Activated effector memory CD4-positive, alpha-beta T cell treated with Interleukin-2 at 50 U/mL for 16 hours (primary cell): ENCODE measurements at places on chromosomes 4 and X.

DNA sequence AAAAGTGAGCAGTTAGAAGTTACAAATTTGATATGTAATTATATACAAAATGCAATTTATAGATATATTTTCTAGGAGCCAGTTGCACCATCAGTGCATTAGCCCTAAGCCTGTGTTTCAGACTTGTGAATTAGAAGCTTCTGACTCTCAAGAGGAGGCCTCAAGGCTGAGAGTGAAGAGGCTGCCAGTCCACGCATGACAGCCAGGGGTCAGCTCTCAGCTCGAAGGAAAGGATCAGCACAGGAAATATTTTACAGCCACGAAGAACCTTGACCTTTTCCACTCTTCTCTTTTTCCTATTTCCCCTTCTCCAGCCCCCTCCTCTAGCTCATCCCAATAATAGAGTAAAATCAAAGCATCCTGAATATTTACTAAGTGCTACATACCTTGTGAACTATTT lies 642.4 kb downstream of the TRIML1 start:
- no peak for DNase-seq

- DNase-seq = no peak
Observed at GRCh38 chr4:144374065-144374464, 233.5 kb upstream of the GYPA start.

DNA sequence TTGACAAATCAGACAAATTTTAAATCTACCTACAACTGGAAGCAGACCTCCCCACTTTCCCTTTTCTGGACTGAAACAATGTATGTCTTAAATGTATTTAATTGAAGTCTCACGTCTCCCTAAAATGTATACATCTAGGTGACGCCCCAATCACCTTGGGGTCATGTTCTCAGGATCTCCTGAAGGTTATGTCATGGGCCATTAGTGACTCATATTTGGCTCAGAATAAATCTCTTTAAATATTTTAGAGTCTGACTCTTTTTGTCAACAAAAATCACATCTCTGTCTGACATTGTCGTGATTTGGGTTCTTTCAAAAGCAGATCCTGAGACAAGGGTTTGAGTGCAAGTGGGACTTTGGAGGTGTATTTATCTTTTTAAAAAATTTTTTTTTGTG lies 26.2 kb upstream of the BOD1L1 start:
- no peak for DNase-seq

DNA sequence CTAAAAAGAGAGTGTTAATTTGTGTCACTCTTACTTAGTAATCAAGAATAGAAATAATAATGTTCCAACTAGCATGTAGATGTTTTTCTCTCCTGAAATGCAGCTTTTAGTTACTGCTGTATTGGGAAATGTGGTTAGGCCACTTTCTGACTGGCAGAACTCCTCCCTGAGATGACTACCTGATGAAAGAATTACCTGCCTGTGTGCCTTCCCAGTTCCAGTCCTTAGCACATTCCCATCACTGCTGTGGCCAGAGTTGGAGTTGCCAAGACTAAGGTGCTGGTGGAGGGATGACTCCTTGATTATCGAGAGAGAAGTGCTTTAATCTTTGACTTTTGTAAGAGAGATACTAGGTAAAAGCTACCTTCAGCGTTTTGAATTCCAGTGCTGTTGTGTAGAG lies 9.5 kb downstream of the GAB1 start:
- no peak for DNase-seq

- no peak for DNase-seq
Observed at GRCh38 chrX:96556886-96557285, 127.8 kb upstream of the DIAPH2 start.

- DNase-seq = no peak
Observed at GRCh38 chrX:131951166-131951565, 71.9 kb upstream of the STK26 start.

GRCh38 chr4:1296324-1297022 lies 6.8 kb downstream of the MAEA start:
- no peak for DNase-seq

DNA sequence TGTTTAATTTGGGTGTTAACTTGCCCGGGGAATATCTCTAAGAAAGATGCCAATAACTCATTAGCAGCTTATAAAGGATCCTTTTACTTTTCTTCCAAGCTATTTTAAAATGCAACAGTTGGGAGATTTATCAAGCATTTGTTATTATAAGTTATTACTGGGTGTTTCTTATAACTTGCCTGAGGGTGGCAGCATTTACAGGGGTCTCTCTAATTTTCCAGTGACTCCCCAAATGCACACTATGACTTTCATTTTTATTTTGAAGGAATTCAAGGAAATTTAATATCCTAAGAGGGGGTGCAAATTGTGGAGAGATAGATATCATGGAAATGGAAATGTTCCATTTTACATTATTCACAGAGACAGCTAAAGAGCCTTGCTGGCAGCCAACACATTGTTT lies 138.0 kb downstream of the PDGFRA start:
- no peak for DNase-seq

DNA sequence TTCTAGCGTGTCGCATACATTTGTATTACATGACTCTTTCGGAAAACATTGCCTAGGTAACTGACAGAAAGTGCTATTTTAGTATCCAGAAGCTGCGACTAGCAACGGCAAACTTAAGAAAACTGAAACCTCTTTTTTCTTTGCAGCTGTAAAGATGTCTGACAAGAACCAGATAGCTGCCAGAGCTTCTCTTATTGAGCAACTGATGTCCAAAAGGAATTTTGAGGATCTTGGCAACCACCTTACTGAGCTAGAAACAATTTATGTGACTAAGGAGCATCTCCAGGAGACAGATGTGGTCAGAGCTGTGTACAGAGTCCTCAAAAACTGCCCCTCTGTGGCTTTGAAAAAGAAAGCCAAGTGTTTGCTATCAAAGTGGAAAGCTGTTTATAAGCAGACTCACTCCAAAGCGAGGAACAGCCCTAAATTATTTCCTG lies 9.4 kb downstream of the TCEANC start:
- DNase-seq = no peak

DNA sequence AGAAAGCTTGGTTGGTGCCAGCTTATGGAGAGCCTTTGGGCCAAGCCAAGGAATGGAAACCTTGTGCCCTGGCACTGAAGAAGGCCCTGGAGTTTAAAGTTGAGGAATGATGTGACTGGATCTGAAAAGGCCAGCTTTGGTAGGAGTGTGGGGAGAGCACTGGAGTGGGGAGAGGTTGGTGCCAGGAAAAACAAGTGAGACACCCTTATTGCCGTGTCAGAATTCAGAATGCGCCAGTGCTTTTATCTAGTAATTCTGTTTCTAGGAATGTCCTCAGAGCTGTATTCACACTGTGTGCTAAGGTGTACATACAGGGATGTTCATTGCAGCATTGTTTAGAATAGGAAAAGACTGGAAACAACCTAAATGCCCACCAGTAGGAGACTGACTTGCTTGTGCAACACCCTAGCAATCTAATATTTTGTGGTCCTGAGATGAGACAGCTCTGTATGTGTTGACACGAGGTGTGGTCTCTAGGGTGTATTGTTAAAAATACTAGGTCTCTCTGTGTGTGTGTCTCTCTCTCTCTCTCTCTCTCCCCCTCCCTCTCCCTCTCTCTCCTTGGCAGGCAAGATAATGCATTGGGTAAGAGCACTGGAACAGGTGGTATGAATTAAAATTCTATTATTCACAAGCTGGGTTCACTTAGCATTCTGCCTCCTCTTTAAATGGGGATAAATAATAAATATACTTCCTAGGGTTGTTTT lies 107.8 kb downstream of the GATB start:
- no peak for DNase-seq

GRCh38 chr4:182010876-182011275 lies 232.3 kb upstream of the TENM3 start:
- no peak for DNase-seq

GRCh38 chr4:74188912-74189311 lies 31.0 kb downstream of the MTHFD2L start:
- no peak for DNase-seq

- no peak for DNase-seq
Observed at GRCh38 chrX:51496501-51497291, at the start of gene NUDT11. Gene NUDT11, minus strand, starts transcription at chrX:51496592. Its CDS starts 148 bp downstream, at chrX:51496444.

GRCh38 chrX:153651540-153652079 lies 4.6 kb downstream of the DUSP9 start:
- no peak for DNase-seq

GRCh38 chr4:17098996-17099395 lies 200.6 kb upstream of the LDB2 start:
- no peak for DNase-seq

DNA sequence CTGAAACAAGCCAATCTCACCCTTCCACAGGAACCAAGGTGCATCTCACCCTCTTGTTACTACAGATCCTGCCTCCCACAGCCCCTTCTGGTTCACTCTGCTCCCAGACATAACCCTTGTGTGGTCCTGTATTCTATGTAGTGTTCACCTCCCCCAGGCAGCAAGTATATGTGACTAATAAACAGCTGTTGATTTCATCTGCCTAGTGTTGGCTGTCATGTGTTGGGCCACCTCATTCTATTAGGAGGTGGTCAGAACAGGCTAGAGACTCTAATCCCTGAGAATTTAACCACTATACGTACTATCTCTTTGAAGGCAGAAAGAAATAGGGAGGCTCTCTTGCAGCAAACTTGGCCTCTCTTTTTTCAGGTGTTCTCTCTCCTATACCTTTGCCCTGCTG lies 134.3 kb upstream of the RPL34 start:
- no peak for DNase-seq

DNA sequence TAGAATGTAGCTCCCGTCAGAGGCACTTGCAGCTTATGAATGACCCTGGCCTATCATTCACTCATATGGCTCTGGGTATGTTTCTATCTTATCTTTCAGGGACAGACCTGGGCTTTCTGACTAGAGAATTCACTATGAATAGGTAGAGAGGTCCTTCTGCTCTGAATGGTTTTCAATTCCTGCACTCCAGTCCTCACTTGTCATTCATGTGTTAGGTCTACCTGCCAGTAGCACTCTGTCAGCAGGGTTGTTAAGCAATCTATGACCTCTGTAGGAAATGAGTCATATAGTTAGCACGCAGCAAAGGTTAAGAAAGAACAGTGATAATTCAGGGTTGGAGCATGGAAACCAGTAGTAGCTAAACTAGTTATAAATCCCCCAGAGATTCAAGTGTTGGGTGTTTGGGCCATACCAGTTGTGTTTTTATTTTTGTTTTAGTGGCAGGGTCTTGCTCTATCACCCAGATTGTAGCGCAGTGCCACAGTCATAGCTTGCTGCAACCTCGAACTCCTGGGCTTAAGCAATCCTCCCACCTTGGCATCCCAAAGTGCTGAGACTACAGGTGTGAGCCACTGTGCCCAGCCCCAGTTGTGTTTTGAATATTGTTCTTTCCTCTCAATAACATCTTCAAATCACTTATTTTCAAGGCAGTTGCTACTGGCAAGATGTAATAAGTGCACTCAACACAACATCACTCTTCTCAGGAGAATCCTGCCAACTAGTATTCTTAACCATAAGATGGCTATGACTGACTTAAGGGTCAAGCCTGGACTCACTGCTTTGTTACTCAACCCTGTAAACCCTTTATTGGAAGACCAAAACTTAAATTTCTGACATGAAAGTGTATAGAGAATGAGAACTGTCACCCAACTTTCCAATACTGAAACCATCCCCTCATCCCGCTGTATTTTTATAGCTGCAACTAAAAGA lies 25.1 kb downstream of the ARL13A start:
- DNase-seq = no peak

DNA sequence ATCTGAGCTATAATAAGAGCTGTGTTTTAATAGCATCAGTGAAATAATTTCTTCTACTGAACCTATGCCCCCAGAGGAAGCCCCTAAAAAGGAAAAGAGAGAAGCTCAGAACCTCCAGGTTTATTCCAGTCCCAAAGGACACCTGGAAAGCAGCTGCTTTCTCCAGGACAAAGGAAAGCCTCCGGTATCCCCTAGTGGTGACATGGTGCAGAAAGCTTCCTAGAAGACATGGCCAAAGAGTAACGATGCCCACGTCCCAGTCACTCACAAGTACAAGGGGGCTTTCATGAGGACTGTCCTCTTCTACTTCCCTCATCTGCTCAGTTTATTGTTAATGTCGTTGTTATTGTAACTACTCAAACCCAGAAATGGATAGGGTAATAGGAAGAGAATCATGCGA lies 343.9 kb downstream of the UNC5C start:
- no peak for DNase-seq

GRCh38 chr4:151955721-151956380 lies 195.0 kb upstream of the GATB start:
- no peak for DNase-seq

DNA sequence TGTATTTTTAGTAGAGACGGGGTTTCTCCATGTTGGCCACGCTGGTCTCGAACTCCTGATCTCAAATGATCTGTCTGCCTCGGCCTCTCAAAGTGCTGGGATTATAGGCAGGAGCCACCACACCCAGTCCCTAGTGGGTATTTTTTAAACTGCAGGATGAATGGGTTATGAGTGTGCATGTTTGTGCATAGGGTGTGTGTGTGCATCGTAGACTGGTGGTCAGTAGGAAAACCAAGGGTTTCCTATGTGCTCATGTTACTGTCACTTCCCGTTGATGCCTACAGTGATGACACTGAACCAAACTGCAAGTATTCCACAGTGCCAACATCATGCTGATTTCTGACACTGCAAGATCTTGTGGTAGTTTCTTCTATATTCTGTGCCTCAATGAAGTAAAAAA lies 41.1 kb downstream of the DDIT4L start:
- no peak for DNase-seq

GRCh38 chr4:15003401-15003890 lies 1.2 kb downstream of the CPEB2 start:
- DNase-seq = peak; percentile 46

- no peak for DNase-seq
Observed at GRCh38 chr4:93751411-93751810, 77.1 kb upstream of the ATOH1 start.

- DNase-seq = peak; percentile 13
Observed at GRCh38 chrX:136162827-136163570, 15.7 kb downstream of the FHL1 start.

GRCh38 chr4:147778942-147779341 lies 47.1 kb downstream of the ARHGAP10 start:
- no peak for DNase-seq

- no peak for DNase-seq
Observed at GRCh38 chr4:128060121-128060698, 902 bp upstream of the LARP1B start.

DNA sequence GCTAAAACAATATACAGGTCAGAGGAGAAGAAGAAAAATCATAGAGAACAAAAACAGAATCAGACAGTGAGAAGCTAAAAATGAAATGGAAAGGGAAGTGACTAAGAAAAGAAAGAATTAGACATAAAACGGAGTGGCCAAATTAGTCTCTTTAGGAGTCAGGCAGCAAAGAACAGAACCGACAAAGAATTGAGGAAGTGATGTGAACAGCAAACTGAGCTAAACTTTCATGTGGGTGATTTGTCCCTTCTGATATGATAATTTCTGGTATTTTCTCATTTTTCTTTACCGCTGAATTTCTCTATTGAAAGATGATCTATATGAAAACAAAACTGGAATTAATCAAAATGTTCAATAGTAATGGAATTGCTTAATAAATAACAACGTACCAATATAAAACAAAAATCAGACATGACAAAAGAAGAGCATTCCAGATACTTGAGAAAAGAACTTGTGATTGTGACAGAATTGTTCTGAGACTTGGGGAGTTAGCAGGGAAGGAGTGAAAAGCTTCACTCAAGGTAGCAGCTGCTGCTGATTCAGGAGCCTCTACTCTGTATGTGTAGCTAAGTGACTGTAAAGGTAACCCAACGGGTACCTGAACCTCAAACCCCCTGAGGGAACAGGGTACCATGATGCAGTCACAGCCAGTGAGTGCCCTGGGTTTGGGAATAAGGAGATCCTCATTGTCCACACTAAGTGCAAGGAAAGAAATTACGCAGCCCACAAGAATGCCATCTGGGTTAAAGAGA lies 8.8 kb downstream of the TAPT1 start:
- DNase-seq = no peak

GRCh38 chrX:97398030-97398551 lies 514.4 kb downstream of the RPA4 start:
- no peak for DNase-seq

- no peak for DNase-seq
Observed at GRCh38 chr4:95142932-95143331, 385.2 kb downstream of the BMPR1B start.
